ENCODE measurements at places on chromosomes 12 and 14. TPM values are rescaled to one million over a fixed set of nuclear protein-coding genes. Genes with fewer than 3 reads are reported as not detected.

MYO1H gene
- not detected for total RNA-seq

STRN3 gene
- 26.8 TPM for total RNA-seq

RIMBP2 gene
- not detected for total RNA-seq

CACNA2D4 gene
- total RNA-seq: 10.1 TPM

RESF1 gene
- 541 TPM for total RNA-seq

NFATC4 gene
- total RNA-seq: not detected

All from naive thymus-derived CD8-positive, alpha-beta T cell (primary cell).